ENCODE measurements at places on chromosomes 12 and 14. TPM values are rescaled to one million over a fixed set of nuclear protein-coding genes. Genes with fewer than 3 reads are reported as not detected.

The ARMH4 gene
- 14.2 TPM for total RNA-seq

The VDR gene
- total RNA-seq: 0.43 TPM

DNA sequence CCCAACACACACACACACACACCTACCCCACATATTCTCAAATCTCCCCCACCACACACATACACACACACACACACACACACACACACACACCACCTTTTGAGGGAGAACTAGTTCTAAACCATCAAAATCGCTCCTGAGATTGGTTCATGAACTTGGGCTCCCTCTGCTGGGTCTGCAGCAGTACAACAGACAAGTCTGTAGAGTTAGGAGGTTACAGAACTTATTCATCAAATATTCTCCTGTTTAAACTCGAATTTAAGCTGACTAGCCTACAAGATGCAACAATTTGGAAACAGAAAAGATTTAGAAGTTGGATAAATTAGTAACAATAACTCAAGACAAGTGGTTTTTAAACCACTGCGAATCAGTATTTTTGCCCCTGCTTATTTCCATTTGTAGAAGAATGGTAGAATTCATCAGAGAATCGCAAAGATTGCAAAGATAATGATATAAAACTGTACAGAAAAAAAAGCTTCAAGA, 136.4 kb upstream of the USP15 start:
- peak; percentile 71 for DNase-seq

- no peak for DNase-seq
Observed at GRCh38 chr12:42475106-42475505, 114.4 kb downstream of the PRICKLE1 start.

DNA sequence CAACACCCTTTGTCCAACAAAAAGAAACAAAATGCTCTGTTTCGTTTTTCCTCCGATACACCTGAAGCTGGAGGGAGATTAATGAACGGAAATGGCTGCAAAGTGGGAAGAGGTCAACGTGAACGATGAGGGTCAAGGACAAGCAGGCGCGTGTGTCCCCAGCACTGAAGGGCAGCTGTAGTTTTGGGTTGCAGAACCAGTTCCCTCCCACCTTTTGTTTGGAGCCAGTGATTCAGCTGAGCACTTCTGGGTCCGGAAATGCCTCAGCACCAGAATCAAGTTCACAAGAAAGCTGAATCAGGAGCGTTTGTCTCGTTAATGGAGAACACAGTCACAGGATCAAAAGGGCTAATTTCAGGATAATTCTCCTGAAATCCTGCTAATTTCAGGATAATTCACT, 51.1 kb upstream of the PWP1 start:
- no peak for DNase-seq

Measured in A673 (cell line).